ENCODE measurements at places on chromosomes 4 and X.

GRCh38 chrX:20796450-20796849 is 529.7 kb upstream of the RPS6KA3 start:
- DNase-seq = no peak

- DNase-seq = no peak
Measured at GRCh38 chrX:133325422-133325821, 89.9 kb downstream of the GPC4 start.

DNA sequence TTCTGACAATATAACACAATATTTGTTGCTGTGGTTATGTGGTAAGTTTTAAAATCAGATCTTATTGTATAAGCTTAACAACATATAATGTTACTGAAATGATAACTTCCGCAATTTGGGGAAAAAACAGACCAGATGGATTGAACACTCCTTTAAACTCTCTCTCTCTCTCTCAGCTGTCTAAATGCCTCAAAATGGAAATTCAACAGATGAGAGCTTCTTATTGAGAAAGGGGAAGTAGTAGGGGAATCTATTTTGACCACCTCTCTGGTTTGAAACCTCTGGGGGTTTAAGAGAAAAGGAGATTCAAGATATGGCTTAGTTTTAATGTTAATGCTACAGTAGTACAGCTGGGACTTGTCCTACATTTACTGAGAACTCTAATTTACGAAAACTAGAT is 40.3 kb downstream of the DMD start:
- no peak for DNase-seq

- DNase-seq = no peak
Measured at GRCh38 chr4:171130256-171130801, 682.9 kb upstream of the GALNTL6 start.

DNA sequence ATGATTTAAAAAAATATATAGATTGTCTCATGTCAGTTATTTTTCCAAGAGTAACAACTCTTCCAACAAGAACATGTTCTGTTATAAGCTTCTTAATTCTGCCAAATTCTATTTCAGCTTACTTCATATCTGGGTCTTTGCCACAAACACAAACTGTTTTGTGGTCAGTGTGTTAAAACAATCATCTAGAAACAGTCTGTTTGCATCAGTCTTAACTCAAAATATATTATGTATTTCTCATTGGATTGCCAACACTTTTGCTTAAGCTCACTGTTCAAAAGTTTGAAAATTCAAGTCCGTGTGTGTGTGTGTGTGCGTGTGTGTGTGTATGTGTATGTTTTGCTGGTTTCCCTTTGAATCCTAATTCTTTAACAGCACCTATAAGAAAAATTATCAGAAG is 752.3 kb upstream of the NDST4 start:
- DNase-seq = no peak

DNA sequence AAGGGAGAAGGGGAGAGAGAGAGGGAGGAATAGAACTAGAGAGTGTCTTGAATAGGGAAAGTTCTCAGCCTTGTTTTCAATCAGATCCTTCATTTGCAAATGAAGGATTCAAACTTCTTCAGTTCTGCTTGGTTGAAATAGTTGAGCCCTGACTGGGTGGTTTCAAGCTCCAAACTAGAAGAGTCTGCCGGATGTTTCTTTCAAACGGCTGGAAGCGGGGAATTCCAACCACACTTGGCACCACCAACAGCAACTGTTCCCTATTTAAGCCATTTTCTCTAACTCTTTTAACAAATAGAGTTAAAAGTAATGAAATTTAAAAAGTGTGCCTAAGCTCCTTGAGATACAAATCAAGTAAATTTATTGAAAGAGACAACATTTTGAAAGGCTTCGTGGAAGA is 67.5 kb upstream of the DDX60 start:
- DNase-seq = no peak

DNA sequence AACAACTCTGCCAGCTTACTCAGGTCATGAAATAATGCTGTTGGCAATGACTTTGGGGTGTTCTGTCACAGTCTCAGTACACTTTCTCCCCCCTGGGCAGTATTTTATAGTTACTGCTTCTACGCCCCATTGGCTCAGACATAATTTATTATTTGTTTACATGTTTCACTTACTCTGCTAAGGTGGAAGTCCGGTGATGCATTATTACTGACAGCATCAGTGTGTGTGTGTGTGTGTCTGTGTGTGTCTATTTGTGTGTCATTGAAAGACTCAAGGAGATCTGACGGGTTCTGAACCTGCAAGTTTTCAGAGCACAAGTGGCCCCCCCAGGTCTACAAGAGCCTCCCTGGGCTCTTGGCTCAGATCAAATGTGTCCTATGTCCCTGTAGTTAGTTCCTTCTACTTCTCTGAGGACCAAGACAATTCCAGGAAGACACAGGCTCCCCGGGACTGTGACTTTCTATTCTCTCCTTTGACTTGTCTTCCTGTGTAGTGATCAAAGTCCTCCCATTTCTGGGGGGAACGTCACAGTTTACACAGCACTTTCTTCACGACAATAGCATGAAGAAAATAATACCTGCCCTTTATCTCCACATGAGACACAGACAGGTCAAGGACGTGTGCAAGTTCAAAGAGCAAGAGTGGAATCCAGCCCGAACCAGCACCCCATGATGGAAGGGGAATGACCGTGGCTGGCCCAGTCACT is 283.7 kb upstream of the GATB start:
- no peak for DNase-seq

- no peak for DNase-seq
Measured at GRCh38 chr4:158356301-158356700, 146.0 kb downstream of the TMEM144 start.

- DNase-seq = no peak
Measured at GRCh38 chr4:104763554-104764222, 269.0 kb upstream of the CXXC4 start.

DNA sequence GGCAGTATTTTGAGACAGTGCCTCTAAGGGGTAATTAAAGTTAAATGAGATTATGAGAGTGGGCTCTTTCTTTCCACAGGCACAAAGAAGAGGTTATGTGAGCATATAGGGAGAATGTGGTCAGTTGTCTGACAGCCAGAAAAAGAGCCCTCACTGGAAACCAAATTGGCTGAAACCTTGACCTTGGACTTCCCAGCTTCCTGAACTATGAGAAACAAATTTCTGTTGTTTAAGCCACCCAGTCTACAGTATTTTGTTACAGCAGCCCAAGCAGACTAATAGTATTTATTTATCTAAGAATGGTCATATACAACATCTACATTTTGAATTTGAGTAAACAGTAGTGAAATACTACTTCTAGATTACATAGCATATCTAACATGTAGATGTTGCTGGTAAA is 473.8 kb downstream of the IL15 start:
- DNase-seq = no peak

GRCh38 chr4:16259241-16259888 is 33.1 kb upstream of the TAPT1 start:
- no peak for DNase-seq

- DNase-seq = no peak
Measured at GRCh38 chr4:19844446-19844845, 407.3 kb upstream of the SLIT2 start.

DNA sequence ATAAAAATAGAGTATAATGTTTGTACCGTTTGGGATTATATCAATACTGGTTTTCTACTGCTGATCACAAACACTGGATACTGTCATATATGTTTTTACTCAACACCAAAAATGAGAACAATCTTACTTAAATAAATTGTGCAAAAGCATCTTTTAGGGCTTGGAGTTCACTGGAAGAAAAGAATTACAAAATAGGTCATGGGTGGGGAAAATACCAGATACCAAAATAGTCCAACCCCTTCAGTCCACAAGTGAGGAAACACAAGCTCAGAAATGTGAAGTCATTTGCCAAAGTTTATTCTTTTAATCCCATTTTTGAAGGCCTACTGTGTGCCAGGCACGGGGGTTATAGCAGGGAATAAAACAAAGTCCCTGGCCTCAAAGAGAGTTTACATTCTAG is 64.4 kb downstream of the ADGRG2 start:
- DNase-seq = no peak

DNA sequence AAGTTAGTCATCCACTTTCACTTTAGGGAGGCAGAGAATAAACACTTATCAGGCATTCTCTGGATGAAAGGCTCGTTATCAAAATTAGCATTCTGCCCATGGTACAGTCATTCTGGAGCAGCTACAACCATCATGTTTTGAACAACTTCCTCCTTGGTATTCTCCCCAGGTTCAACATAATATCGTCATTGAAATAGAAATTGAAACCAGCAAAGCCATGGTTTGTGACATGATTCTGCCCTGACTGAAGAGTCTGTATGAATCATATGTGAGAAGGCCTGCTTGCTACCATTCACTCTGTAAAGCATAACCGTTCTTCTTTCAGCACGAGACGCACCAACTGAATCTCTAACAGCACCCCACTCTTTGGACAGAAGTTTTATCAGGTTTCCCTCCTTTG is 127.5 kb upstream of the RADX start:
- DNase-seq = peak; percentile 44

- no peak for DNase-seq
Measured at GRCh38 chr4:59598330-59598618, 1601.9 kb upstream of the ADGRL3 start.

Measured in NCI-H1436 treated with DMSO at 0.1 percent for 48 hours (cell line).